ENCODE measurements at places on chromosomes 7 and 10.

- DNase-seq = no peak
These were observed 853.9 kb upstream of the LRRTM3 start for GRCh38 chr10:66071907-66072306.

GRCh38 chr7:34156336-34156735, 251.0 kb downstream of the BMPER start:
- DNase-seq = no peak

DNA sequence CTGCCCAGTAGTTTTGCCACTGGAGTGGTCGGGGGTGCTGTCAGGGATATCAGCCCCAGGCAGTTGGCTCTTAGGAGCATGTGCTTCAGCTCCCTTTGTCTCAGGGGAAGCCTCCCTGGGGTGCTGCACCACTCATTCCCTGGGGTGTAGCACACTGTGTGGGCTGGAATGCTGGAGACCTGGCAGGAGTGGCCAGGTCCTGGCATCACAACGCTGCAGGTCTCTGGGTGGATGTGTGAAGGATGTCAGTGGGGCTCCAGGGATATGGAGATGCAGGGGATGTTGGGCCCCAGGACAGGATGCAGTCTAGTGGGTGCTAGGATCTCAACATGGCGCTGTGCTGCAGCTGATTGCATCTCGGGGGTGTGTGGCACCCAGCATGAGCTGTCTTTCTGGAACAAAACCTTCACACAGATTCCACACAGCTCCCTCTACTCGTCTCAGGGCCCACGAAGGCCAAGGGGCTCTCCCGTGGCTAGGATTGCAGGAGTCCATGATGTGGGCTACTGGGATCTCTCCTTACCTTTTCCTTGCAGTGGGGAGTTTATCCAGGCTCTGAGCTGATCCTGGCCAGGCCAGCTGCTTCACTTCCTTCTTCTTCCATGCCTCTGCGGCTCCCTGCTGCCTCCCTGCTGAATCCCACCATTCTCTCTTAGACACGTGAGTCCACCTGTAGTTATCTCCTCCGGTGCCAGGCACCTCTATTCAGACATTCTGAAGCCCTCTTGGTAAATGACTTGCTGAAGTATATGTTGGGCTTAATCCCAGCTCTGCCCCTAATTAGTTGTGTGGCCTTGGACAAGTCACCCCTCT, 295.1 kb downstream of the RPS24 start:
- no peak for DNase-seq

GRCh38 chr7:108114117-108114841, 15.9 kb downstream of the LAMB4 start:
- no peak for DNase-seq

GRCh38 chr7:85521108-85521694, 334.3 kb upstream of the SEMA3D start:
- no peak for DNase-seq

- DNase-seq = no peak
These were observed 52.0 kb downstream of the P4HA1 start for GRCh38 chr10:73044378-73045285.

- DNase-seq = no peak
These were observed 5.2 kb downstream of the MRPS24 start for GRCh38 chr7:43864126-43864525.

DNA sequence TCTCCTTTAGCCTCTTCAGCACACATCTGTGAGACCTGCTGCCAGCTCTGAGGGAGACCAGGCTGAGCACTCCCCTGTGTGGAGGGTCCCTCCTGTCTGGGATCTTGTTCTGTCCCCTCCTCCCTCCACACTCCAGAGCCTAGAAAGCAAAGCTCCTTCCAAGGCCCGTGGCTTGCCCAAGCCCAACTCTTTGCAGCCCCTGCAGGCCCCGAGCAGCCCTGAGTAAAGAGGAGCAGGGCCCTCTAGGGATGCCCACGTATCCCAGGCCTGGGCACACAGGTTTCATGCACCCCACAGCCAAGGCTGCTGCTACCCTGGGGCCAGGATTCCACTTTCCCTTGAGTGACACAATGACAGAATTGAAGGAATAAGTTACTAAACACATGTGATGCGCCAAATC, 24.0 kb downstream of the COBL start:
- DNase-seq = no peak

- no peak for DNase-seq
These were observed 285.0 kb downstream of the SUGCT start for GRCh38 chr7:40419806-40420205.

GRCh38 chr7:91566402-91566732, 302.1 kb downstream of the FZD1 start:
- no peak for DNase-seq

GRCh38 chr10:72567421-72567820, 58.5 kb downstream of the MICU1 start:
- DNase-seq = no peak

DNA sequence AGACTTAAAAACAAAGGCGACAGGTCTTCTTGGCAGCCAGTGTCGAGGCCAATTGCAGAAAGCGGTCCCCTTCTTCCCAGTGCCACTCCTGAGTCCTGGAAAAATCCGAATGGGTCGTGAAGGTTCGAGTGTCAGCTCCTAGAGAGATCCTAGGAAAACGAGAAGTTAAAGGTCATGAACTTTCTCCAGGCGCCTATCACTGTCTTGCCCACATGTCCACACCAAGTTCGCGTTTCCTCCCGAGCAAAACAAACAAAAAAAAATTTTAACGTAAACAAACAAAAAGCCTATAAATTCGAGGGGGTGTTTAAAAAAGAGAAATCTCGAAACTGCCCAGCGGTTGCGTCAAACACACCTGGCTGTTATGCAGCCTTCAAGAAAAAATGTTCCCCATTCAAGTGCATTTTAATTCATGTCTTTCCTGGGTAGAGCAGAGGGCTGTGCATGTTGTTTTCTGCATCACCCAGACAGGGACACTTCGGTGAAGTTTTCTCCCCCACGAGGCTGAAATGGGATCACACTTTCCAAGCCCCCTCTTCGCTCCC, 1.5 kb downstream of the ARHGAP21 start:
- DNase-seq = peak; percentile 26

GRCh38 chr10:74738052-74738451, 88.3 kb upstream of the KAT6B start:
- no peak for DNase-seq

GRCh38 chr10:11505639-11506038, 105.8 kb downstream of the USP6NL start:
- DNase-seq = no peak

- DNase-seq = no peak
These were observed 39.6 kb downstream of the JAZF1 start for GRCh38 chr7:28140979-28141378.

- no peak for DNase-seq
These were observed 58.8 kb downstream of the LANCL2 start for GRCh38 chr7:55423891-55424290.

DNA sequence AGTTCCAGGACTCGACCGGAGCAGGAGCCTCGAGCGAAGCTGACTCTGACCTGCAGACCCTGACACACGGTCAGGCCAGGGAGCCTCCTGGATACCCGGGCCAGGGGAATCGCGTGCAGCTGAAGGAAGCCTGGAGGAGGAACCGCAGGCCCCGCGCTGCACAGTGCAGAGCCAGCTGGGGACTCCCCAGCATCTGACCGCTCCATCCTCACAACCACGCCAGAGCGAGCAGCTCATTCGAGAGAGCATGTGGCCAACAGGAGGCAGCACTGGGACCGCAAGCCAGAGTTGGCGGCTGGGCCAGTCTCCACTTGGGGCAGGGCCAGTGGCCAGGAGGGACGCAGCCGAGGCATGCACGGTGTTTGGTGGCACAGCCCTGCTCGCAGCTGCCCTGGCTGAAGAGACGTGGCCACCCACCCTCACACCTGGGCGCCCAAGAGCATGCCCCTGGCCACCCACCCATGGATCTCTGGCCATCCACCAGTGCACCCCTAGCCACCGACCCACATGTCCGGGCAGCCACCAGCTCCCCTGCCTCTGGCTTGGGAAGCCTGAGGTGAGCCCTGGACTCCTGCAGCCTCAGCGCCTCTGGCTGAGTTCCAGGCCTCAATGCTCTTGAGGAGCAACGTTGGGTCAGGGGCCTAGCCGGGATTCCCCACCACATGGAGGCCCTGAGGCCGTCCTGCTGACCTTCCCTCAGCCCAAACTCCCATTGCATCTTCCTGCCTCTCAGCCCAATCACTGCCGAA, 213.9 kb downstream of the ELFN1 start:
- DNase-seq = no peak

DNA sequence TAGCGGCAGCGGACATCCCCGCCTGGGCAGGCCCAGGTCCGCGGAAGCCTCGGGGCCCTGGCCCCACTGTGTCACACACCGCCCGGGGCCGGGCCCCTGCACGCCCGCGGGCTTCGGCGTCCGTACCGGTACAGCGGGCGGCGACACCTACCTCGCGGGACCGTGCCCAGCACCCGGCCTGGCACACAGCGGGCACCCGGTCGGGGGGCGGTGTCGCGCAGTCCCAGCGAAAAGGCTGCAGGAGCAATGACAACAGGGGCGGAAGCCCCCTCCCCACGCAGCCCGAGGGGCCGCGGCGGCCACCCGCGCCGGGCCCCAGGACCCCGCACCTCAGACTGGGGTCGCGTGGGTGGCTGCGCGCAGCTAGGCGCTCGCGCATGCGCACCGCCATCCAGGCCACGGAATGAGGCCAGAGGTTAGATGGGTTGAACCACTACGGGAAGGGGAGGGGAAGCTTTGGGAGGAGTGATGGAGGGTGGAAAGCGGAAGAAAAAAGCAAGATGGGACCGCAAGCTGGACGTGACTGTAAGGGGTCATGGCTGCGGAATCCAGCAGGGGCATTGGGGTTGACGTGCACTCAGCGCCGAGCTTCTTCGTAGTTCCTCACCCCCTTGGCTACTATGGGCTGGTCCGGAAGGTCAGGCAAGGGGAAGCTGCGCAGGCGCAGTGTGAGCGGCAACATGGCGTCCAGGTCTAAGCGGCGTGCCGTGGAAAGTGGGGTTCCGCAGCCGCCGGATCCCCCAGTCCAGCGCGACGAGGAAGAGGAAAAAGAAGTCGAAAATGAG, at the start of the genes BCCIP and UROS:
Gene BCCIP (plus strand): TSS at position 669 of the 785 bp plus-strand sequence. CDS start 12 bp downstream, at position 681.
Gene UROS (minus strand): TSS at position 381 of the 785 bp plus-strand sequence. CDS start 6,759 bp downstream, outside the sequence.
- peak; percentile 91 for DNase-seq

DNA sequence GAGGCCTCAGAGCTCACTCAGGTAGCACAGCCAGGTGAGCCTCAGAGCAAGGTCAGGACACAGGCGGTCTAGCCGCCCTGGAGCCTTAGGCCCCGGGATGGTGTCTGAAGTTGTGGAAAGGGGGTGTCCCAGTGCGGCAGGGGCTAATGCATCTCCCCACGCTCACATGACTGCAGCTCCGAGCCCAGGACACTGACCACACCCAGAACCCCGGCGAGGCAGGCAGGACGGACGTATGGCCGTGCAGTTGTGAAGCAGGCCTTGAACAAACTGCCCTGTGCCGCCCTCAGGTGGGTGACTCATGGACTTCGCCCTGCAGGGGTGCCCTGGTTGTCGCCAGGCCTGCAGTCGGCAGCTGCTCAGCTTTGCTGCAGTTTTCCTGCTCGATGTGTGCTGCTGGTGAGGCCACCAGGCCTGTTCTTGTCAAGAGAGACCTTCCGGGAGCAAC, 5.0 kb upstream of the PRKAR1B start:
- peak; percentile 19 for DNase-seq

DNA sequence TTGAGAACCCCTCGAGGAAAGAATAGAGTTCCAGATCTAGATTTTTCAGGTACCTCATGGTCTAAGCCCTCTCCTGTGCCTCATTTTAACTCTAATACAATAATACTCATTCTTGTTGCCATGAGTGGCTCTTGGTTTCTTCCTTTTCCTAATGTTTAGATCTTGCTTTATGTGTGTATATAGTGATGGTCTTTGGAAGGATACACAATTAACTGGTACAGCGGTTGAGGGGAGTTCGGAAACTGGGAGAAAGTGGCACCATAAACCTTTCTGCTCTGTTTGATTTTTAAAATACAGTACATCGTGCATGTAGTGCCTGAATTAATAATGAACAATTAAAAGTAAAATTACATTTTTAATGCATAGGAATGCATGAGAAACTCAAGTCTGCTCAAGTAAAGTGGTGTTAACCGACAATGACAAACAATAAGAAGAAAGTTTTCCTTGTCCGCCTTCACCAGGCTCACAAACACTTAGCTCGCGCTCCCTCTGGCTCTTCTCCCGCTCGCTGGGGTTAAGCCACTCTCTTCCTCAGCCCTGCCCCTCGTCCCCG, 386 bp upstream of the EIF4EBP2 start:
- DNase-seq = no peak

- DNase-seq = no peak
These were observed 612 bp downstream of the HILPDA start for GRCh38 chr7:128456255-128456725.

GRCh38 chr7:48074204-48074654, 14.8 kb upstream of the UPP1 start:
- no peak for DNase-seq

DNA sequence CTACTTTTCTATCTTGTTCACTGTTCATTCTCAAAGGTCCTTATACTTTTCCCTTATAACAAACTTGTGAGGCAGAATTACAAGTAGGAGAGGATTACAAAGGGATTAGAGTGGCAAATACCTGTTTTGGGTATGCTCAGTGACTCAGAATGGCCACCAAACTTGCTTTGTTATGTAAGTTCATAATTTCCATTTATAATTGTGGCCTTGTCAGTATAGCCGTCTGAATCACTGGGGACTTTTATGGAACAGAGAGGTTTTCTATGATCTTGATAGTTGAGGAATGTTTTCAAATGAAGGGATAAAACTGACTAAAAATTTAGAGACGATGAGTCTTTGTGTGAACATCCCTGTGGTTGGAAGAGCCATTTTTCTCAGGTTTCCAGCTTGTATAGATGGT, 116.2 kb downstream of the SND1 start:
- no peak for DNase-seq

DNA sequence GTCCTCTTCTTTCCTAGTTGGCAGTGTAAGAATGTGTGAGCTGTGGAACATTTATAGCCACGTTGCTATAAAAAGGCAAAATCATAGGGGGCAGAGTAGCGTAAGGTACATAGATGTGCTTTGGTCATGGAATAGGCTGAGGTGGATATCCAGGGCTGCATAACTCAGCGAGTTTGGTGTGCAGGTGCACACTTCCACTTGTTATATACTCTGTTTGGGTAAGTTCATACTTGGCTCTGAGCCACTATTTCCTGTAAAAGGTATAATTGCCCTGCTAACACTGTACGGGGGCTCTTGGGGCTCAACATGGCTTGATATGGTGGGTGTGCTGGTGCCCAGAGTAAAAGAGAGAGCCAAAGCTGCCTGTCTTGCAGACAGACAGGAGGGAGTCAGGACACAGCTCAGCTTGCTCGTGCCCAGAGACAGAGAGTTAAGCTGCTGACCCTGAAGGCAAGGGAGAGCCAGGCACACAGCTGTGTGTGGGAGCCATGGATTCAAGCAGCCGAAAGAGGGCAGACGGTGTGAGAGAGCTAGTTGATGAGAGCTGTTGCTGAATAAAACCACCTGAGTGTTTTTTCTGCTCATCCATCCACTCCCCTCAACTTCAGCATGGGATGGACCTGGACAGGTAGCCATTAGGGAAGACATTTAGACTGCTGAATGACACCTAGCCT, 126.7 kb downstream of the DKK1 start:
- no peak for DNase-seq

- no peak for DNase-seq
These were observed 265.1 kb upstream of the ZNF32 start for GRCh38 chr10:43913676-43914235.

All from CD4-positive, alpha-beta T cell treated with Interleukin-17A for 1 hour (primary cell).